ENCODE measurements at places on chromosomes 4 and X. TPM values are rescaled to one million over a fixed set of nuclear protein-coding genes. Genes with fewer than 3 reads are reported as not detected.

DNA sequence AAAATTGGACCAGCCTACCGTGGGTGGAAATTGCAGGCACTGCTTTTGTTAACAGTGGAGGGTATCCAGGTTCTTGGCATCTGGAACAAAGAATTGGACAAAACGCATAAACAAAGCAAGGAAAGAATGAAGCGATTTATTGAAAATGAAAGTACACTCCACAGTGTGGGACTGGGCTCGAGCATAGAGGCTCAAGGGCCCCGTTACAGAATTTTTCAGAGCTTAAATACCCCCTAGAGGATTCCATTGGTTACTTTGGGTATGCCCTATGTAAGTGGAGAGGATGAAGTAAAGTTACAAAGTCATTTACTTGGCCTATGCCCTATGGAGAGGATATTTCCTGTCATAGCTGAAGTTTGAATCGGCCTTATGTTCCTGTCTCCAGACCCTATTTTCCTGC is 85.3 kb downstream of the GLUD2 start:
- no peaks in the 10 kb centered on the region for H3K4me1 ChIP-seq
- no peak overlapping the region for H3K4me3 ChIP-seq
- no peak for DNase-seq
- no peak overlapping the region for H3K27ac ChIP-seq

DNA sequence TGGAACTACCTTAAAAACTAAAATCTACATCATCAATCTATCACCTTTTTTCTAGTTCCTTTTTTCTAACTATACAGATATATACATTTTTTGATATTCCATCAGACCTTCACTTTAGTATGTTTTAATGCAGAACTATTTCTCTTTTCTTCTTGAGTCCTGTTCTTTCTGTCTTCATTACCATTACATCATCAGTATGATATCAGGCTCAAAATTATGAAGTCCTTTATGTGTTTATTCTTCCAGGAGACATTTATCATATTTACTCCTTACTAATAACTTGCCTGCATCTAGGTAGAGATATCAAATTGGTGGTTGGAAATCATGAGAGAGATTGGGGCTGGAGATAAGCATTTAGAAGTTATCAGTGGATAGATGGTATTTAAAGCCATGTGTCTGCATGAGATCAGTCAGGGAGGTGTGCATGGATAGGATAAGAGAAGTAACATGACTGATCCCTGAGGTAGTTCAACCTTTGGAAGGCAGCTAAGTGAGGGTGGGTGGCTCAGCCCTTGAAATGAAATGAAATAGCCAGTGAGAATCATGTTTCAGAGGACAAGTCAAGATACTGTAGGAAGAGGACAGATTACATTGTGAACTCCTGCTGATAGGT is 43.1 kb downstream of the MRPL1 start:
- H3K4me1 ChIP-seq, result no peaks in the 10 kb centered on the region
- H3K27me3 ChIP-seq, result no peaks in the 10 kb centered on the region
- H3K36me3 ChIP-seq, result no peaks in the 10 kb centered on the region
- H3K4me3 ChIP-seq, result no peak overlapping the region
- no peak overlapping the region for H3K27ac ChIP-seq

GRCh38 chr4:2302387-2303119 is 40.6 kb upstream of the MXD4 start:
- DNase-seq, result no peak
- no peaks in the 10 kb centered on the region for H3K36me3 ChIP-seq
- H3K4me3 ChIP-seq, result no peak overlapping the region
- no peak overlapping the region for H3K27ac ChIP-seq

DNA sequence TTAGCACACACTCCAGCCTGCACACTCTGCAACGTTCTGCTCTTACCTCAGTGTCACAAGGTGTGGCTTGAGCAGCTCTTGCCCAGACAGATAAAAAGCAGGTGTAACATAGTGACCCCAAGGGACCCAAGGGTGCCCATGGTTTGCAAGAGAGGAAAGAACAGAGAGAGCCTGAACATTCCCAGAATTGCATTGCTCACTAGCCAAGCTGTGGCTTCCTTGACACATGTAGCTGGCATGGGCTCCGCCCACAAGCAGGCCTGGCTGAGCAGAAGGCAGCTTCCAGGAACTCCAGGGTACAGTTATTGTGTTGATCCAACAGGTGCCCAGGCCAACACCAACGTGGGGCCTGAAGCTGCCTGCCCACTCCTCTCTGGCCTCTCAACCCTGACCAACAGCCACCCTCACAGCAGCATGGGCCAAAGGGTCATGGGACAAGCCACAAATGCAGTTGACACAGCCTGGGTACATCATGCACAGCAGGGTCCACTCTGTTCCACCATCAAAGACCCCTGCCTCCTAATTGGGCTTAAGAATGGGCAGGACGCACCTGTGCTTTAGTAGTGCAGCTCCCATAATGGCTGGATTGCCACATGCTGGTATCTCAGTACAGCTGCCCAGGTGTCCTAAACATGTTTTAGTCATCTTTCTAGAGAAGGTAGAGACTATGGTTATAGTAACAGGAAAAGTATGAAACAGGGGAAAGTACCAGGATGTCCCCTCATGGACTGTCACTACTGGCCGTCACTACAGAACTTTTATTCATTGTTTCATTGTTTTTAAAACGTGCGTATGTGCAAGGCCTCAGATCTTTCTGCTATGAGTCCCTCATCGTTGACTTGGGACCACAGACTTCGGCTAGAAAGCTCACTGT is 73.7 kb upstream of the ACSL1 start:
- H3K27ac ChIP-seq, result no peak overlapping the region
- no peaks in the 10 kb centered on the region for H3K36me3 ChIP-seq
- H3K4me1 ChIP-seq, result no peaks in the 10 kb centered on the region
- DNase-seq, result no peak

SPANXN2 gene
- total RNA-seq, result not detected

GLUD2 gene
- total RNA-seq, result 0.70 TPM

CCDC120 gene
- total RNA-seq, result 5.1 TPM

- H3K4me3 ChIP-seq, result no peak overlapping the region
- H3K36me3 ChIP-seq, result peaks cover 5% of the 10 kb centered on the region
- no peaks in the 10 kb centered on the region for H3K4me1 ChIP-seq
Observed at GRCh38 chrX:1442016-1442665, 10.6 kb downstream of the ASMTL start.

DNA sequence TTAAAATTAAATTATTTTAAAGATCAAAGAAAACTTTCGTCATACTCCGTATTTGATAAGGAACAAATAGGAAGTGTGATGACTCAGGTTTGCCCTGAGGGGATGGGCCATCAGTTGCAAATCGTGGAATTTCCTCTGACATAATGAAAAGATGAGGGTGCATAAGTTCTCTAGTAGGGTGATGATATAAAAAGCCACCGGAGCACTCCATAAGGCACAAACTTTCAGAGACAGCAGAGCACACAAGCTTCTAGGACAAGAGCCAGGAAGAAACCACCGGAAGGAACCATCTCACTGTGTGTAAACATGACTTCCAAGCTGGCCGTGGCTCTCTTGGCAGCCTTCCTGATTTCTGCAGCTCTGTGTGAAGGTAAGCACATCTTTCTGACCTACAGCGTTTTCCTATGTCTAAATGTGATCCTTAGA is at the start of gene CXCL8:
CXCL8 (plus strand) TSS at position 217 of the 426 bp plus-strand sequence; CDS start at position 307, 90 bp downstream.
- H3K27ac ChIP-seq, result no peak within 1 kb of the TSS
- no peak within 1 kb of the TSS for H3K4me3 ChIP-seq
- no peaks in the 10 kb centered on the region for H3K4me1 ChIP-seq
- H3K27me3 ChIP-seq, result no peaks in the 10 kb centered on the region

FIP1L1 gene
- 74.5 TPM for total RNA-seq

- H3K27me3 ChIP-seq, result no peaks in the 10 kb centered on the region
- H3K36me3 ChIP-seq, result no peaks in the 10 kb centered on the region
- H3K27ac ChIP-seq, result no peak overlapping the region
- no peak overlapping the region for H3K4me3 ChIP-seq
Observed at GRCh38 chr4:4841156-4841555, 18.3 kb upstream of the MSX1 start.

GRCh38 chrX:101078716-101079598 is at the start of gene TMEM35A:
Gene TMEM35A, plus strand, starts transcription at chrX:101078879. Its CDS starts 124 bp downstream, at chrX:101079003.
- no peak for DNase-seq
- no peak within 1 kb of the TSS for H3K27ac ChIP-seq
- no peaks in the 10 kb centered on the region for H3K4me1 ChIP-seq
- H3K36me3 ChIP-seq, result no peaks in the 10 kb centered on the region
- no peak within 1 kb of the TSS for H3K4me3 ChIP-seq

NEIL3 gene
- 10.3 TPM for total RNA-seq

AWAT2 gene
- total RNA-seq, result not detected

GRCh38 chrX:34805951-34806350 is 136.6 kb upstream of the FAM47B start:
- DNase-seq, result no peak
- no peaks in the 10 kb centered on the region for H3K36me3 ChIP-seq
- H3K4me1 ChIP-seq, result no peaks in the 10 kb centered on the region
- H3K27me3 ChIP-seq, result no peaks in the 10 kb centered on the region

DNA sequence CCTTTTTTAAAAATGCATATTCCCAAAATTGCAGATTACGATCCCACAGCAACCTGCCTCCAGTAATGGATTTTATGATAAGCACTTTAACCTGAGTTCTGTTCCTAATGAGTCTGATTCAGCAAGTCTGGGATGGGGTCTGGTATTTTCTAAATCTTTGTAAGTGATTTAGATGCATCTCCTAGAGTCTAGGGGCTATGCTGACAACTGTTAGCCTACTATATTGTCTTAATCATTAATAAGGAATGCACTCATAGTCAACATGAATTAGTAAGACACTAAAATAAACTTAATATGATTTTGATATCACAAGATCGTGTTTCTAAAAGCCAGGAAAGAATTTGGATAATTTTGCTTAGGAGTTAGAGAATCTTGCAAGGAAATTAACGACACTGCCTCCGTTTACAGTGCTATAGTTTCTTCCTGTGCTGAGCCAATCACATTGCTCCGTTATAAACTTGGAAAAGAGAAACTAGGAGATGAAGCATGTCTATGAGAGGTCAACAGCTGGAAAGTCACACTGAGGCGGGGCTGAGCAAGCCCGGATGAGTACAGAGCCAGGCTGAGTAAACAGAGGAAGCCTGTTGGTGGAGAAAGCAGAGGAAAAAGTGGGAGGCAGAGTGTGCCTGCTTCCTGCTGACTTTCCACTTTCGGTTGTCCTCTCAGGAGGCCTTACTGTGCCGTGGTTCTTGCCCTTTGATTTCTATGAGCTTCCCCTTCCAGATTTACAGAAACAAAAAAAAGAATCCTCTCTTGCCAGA is 5.4 kb downstream of the SCARB2 start:
- H3K4me3 ChIP-seq, result no peak overlapping the region
- DNase-seq, result no peak
- H3K27ac ChIP-seq, result no peak overlapping the region
- H3K27me3 ChIP-seq, result no peaks in the 10 kb centered on the region
- H3K36me3 ChIP-seq, result no peaks in the 10 kb centered on the region

DNA sequence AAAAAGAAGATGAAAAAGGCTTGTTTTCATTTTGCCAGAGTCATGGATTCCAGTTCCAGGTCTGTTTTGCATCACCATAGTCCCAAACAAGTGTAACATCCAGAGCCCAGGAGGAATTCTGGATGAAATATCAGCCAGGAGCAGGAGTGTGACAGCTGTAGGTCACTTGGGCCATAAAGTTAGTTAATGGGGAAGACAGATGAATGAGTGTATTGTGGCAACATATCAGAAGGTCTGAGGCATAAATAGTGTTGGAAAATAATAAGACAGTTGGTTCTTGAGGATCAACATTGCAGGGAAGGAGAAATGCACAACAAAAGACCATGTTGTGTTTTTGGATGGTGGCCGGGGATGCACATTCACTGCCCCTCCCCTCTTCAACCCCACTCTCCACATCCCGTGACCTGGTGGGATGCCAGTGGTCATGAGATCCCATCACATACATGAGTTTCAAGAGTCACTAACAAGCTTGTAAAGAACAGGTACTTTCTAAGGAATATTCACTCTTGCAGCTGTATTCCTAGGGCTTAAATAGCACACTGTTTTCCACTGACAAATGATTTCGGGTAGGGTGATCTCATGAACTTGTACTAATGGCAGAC is 83.1 kb upstream of the IGFBP7 start:
- H3K36me3 ChIP-seq, result no peaks in the 10 kb centered on the region
- no peak overlapping the region for H3K4me3 ChIP-seq
- no peaks in the 10 kb centered on the region for H3K4me1 ChIP-seq
- DNase-seq, result no peak

GRCh38 chrX:139126493-139126892 is 404.0 kb upstream of the F9 start:
- H3K27me3 ChIP-seq, result no peaks in the 10 kb centered on the region
- H3K36me3 ChIP-seq, result no peaks in the 10 kb centered on the region
- H3K4me3 ChIP-seq, result no peak overlapping the region
- no peak overlapping the region for H3K27ac ChIP-seq
- H3K4me1 ChIP-seq, result no peaks in the 10 kb centered on the region
- DNase-seq, result no peak

DNA sequence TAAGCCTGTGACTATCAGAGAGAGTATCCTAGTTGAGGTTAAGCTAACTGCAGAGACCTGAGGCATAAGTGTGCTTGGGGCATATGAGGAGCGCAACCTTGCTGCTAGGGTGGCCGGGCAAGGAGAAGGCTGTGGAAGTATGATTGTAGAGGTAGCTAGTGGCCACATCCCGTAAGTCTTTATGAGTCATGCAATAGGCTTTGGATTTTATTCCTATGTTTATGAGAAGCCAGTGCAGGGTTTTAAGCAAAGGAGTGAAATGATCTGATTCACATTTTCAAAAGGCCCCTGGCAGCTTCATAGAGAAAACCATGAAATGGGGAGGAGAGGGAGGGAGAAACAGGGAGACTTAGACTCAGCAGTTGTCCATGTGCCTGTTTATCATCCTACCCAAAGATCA is 92.1 kb upstream of the WDFY3 start:
- H3K4me3 ChIP-seq, result no peak overlapping the region
- no peak for DNase-seq
- H3K27ac ChIP-seq, result no peak overlapping the region
